ENCODE measurements at places on chromosomes 1 and 21. TPM values are rescaled to one million over a fixed set of nuclear protein-coding genes. Genes with fewer than 3 reads are reported as not detected.

Gene DCDC2B
- total RNA-seq: not detected

Gene FCRL5
- not detected for total RNA-seq

Gene WLS
- total RNA-seq: 62.3 TPM

Gene ADORA1
- 8.2 TPM for total RNA-seq

Gene TMEM200B
- total RNA-seq: 3.6 TPM

Gene DPT
- total RNA-seq: 12.8 TPM

Gene MAP1LC3C
- total RNA-seq: 1.0 TPM

Gene OPRD1
- total RNA-seq: not detected

Gene PTCH2
- total RNA-seq: 2.4 TPM

Gene LAD1
- 175 TPM for total RNA-seq

Gene IGSF21
- total RNA-seq: 1.4 TPM

Gene HSD11B1
- total RNA-seq: 51.0 TPM

Gene SPATA17
- total RNA-seq: 0.08 TPM

Gene COL6A2
- total RNA-seq: 113 TPM

Gene HES3
- total RNA-seq: not detected

Gene MPL
- not detected for total RNA-seq

Gene DDX20
- 21.6 TPM for total RNA-seq

Gene ASPM
- 13.0 TPM for total RNA-seq

Gene EXTL1
- 1.6 TPM for total RNA-seq

Gene ITSN1
- total RNA-seq: 43.9 TPM

Gene NCAM2
- 0.95 TPM for total RNA-seq

Gene CDA
- total RNA-seq: 13.1 TPM

Gene CATSPER4
- total RNA-seq: not detected

Gene RIPK4
- total RNA-seq: 38.6 TPM

Gene SNX7
- 14.6 TPM for total RNA-seq

Gene CLIC6
- 2.8 TPM for total RNA-seq

Gene TSACC
- total RNA-seq: not detected

Gene TEKT2
- 0.38 TPM for total RNA-seq

Gene NUP210L
- not detected for total RNA-seq

Gene C1orf185
- not detected for total RNA-seq

Gene GPR161
- total RNA-seq: 3.1 TPM

Gene MMEL1
- 2.6 TPM for total RNA-seq

Gene HPCAL4
- total RNA-seq: not detected

Gene FABP3
- total RNA-seq: 5.6 TPM
